Activated CD4-positive, alpha-beta T cell treated with anti-CD3 and anti-CD28 coated beads for 4 hours (primary cell): ENCODE measurements at places on chromosomes 11 and 22.

DNA sequence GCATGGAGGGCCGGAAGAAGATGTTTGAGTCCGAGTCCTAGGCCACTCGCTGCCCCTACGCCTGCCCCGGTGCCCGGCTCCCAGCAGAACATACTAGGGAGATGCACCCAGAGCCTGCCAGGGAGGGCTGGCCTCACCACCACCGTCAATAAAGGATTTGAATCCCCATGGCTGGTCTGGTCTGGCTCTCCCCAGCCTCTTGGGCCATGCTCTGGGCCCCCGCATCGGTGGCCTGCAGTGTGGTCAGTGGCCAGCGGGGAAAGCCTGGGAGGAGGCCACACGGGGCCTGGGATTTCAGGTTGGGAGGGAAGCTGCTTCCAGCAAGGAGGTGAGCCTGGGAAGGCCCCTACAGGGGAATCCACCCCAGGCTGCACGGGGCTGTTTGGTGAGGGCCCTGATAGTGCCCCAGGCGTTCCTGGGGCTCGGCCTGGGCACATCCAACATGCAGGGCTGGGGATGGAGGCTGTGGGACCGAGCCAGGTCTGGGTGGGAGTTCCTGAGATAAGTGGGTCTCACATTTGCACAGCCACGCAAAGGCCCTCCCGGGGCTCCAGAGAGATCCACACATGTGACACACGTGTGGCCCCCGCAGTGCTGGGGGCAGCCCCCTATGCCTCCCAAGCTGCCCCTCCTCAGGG lies 2.8 kb downstream of the TNNI2 start:
- no peak for DNase-seq

GRCh38 chr11:34313099-34313517 lies 44.7 kb downstream of the ABTB2 start:
- no peak for DNase-seq

- DNase-seq, result no peak
These were observed 36.5 kb downstream of the MS4A2 start for GRCh38 chr11:60124802-60125432.

DNA sequence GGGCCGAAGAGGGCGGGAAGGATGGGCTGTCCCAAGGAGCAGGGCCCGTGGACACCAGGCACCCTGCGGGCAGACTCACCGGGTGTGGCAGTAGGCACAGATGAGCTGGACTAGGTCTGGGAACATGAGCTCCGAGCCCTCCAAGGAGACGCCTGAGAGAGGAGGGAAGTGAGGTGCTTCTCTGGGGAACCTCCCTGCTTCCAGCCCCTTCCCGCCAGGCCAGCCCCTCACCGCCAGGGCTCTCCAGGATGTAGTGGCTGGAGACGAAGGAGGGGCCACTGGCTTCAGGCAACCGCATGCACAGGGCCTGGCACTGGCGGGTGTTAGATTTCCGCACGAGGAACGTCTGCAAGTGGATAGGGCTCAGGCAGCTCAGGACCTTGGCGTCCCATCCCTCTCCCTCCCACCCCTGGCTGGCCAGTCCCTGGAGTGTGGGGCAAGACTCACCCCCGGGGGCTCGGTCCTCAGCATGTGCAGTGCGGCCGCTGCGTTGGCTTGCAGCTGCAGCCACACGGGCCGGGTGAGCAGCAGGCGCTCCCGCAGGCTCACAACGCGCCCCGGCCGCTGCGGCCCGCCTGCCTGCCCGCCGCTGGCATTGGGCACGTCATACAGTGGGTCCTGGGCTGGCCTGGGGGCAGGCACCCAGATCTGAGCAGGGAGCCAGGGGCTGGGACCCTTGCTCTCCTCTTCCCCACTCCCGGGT lies 552 bp downstream of the RIN1 start:
- DNase-seq, result no peak

- no peak for DNase-seq
These were observed 5.2 kb downstream of the TMEM126A start for GRCh38 chr11:85652786-85653447.

DNA sequence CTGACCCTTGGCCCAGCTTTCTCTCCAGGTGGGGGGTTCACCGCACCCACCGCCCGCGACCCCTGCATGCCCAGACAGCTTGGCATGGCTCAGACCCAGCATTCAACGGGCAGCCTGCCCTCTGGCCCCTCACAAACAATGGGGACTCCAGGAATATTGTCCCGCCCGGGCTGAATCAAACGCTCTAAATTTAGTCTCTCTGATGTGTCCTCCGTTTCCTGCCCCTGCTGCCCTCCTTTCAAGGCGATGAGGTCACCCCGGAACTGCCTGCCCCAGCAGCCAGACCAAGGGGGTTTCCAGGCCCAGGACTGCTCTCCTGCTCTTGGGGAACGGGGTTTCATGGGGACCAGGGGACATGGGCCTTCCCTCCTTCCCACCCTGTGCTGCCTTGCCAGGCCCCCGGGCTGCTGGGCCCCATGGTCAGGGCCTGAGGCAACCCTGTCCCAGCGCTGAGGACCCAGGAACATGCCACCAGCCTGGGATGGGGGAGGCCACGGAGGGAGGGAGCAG lies 10.1 kb upstream of the PDGFB start:
- peak; percentile 39 for DNase-seq

DNA sequence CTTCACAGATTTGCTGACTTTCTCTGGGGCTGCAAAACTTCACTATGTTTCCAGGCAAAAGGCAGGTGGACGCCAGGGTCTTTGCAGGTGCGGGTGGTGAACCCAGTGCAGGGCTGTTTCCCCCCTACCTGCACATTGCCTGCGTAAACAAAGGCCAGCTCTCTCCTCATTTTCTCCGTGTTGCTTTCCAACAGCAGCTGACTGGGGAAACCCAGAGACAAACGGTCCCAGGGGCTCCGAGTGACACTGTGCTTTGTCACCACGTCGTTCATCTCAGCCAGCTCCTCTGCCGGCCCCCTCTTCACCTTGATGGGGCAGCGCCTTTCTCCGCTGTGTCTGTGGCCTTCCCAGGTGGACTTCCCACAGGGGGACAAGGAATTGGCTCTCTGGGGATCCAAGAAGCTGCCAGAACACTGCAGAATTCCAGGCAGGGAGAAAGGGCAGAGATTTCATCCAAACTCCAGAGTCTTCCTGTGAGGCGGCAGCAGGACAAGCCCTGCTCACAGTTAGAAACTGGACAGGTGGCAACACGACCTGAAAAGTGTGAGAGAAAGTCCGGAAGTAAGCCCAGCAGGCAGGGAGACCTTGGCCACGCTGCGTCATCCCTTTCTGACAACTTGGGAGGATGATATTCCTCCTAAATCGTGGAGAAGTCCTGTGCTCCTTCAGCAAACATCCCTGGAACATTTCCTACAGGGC lies 1493.7 kb downstream of the TBC1D22A start:
- DNase-seq, result no peak

GRCh38 chr11:64848826-64849597 lies 4.6 kb upstream of the CDC42BPG start:
- DNase-seq, result no peak

DNA sequence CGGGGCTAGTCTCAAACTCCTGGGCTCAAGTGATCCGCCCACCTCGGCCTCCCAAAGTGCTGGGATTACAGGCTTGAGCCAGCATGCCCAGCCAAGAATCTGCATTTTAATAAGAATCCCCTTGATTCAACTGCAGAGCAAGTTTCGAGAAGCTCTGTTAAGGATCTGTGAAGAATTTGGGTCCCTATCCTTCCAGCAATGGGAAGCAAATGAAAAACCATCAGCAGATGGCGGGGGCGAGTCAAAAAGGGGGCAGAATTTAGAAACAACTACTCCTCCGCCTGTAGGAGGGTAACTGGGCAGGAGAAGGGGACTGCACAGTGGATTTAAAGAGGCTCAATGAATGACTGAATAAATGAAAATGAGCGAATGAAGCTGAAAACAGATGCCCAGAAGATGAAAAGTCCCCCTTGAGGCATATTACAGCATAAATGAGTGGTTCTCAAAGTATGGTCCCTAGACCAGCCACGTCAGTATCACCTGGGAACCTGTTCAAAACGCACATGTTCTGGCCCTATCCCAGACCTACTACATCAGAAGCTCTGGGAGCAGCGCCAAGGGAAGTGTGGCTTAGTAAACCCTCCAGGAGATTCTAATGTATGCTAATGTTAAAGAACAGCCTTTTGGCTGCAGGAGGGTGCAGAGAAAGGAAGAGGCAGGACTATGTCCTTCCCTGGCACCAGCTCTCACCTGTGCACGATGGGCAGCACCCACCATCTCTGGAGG lies 15.0 kb downstream of the VWCE start:
- no peak for DNase-seq

GRCh38 chr11:64971421-64972233 lies at the start of gene MAJIN:
Gene MAJIN, minus strand, starts transcription at chr11:64972108. Its CDS starts 12,703 bp downstream, at chr11:64959405.
- DNase-seq, result peak; percentile 90

GRCh38 chr11:46612326-46612725 lies 4.7 kb downstream of the HARBI1 start:
- no peak for DNase-seq

GRCh38 chr11:115178705-115179104 lies 325.5 kb downstream of the CADM1 start:
- DNase-seq, result no peak

DNA sequence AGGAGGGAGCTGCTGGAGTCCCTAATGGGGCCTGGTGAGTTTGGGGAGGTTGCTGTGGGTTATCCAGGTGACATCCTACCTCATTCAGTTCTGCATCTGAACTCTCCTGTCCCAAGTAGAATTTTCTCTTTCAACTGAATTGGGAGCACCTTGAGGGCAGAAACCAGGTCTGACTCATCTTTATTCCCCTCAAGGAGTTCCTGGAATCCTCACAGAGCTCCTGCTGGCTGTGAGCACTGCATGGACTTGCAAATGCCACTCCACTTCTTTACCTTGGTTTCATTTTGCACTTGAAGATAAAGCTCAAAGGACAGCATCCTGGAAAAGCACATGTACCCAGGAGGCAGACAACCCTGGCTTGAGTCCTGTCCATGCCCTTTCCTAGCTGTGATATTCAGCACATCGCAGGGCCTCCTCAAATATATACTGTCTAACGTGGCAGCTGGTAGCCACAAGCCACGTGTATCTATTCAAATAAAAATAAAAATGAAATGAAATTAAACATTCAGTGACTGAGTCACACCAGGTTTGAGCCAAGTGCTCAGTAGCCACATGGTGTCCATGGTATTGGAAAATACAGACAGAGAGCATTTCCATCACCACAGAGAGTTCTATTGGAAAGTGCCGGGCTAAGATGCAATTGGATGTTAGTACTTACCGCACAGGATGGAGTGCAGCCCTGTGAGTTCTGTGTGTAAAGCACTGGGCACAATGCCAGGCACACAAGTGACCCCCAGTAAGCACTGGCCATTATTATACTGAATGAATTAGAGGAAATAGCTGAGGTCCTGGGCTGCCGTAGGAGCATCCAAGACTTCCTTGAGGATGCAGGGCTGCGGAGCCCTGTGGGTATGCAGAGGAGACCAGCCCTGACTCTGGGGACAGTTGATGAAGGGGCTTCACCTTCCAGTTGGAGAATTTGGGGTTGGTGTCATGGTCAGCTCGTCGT lies 149.0 kb downstream of the PKNOX2 start:
- DNase-seq, result no peak

GRCh38 chr11:68890490-68891231 lies 13.0 kb downstream of the MRPL21 start:
- DNase-seq, result no peak

DNA sequence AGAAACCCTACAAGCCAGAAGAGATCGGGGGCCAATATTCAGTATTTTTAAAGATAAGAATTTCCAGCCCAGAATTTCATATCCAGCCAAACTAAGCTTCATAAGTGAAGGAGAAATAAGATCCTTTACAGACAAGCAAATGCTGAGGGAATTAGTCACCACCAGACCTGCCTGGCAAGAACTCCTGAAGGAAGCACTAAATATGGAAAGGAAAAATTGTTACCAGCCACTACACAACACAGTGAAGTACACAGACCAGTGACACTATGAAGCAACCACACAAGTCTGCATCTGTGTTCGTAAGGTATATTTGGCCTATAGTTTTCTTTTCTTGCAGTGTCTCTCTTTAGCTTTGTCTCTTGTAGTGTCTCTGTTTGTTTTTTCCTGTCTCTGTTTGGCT lies 29.0 kb downstream of the TMEM225 start:
- no peak for DNase-seq

GRCh38 chr22:18116634-18117033 lies 6.0 kb downstream of the TUBA8 start:
- no peak for DNase-seq

DNA sequence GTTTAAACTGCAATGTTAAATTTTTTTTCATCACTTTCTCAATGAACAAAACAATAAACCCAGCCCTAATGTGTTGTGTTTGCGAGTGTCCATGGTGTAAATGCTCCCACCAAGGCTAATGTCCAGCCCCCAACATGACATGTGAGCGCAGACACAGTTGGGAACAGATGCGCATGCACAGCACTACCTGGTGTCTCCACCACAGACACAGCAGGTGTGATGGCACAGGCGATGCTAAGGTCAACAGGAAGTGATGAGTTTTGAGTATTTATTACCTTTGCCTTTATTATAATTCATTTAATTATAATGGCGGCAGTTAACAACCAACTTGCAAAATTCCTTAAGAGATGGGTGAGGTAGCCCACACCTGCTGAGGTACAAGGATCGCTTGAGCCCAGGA lies 42.9 kb downstream of the MICAL3 start:
- DNase-seq, result no peak

GRCh38 chr11:5247472-5248192 lies 2.0 kb downstream of the HBG1 start:
- no peak for DNase-seq

DNA sequence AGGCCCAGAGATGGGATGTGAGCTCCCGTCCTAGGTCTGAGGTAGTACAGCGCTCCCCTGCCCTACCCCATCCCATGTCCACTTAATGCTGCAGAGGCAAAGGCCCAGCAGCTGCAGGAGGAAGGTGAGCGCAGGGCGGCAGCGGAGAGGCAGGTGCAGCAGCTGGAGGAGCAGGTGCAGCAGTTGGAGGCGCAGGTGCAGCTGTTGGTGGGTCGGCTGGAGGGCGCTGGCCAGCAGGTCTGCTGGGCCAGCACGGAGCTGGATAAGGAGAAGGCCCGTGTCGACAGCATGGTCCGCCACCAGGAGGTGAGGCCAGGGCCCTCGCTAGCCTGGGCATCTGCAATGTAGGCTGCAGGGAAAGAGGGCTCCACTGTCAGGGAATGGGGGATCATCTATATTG lies 15.2 kb downstream of the CCDC157 start:
- DNase-seq, result no peak

DNA sequence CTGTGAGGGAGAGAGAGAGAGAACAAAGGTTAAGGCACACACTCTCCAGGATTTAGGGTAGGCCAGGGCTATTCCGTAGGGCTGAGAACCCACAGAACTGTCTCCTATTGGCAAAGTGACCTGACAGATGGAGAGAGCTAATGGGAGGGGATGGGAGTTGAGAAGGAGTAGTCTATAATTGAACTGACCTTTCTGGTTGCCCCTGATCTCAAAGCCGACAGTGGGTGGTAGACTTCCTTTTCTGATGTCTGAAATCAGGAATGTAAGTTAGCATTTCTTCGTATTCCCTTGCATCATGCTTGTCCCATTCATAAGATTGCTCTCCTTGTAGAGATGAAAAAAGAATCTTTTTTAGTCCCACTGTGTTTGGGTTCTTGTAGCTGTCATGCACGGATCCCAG lies 210.1 kb downstream of the NTM start:
- DNase-seq, result no peak

GRCh38 chr11:8829556-8829955 lies 81.4 kb upstream of the AKIP1 start:
- no peak for DNase-seq

- DNase-seq, result no peak
These were observed 8.5 kb downstream of the EMID1 start for GRCh38 chr22:29214232-29214631.

- DNase-seq, result no peak
These were observed 418.3 kb downstream of the TBC1D22A start for GRCh38 chr22:47180796-47181195.

GRCh38 chr11:84671325-84671999 lies 955.7 kb downstream of the DLG2 start:
- DNase-seq, result no peak
